ENCODE measurements at places on chromosomes 2 and 18.

- DNase-seq: no peak
Observed at GRCh38 chr2:139946690-139947089, 1166.5 kb upstream of the NXPH2 start.

DNA sequence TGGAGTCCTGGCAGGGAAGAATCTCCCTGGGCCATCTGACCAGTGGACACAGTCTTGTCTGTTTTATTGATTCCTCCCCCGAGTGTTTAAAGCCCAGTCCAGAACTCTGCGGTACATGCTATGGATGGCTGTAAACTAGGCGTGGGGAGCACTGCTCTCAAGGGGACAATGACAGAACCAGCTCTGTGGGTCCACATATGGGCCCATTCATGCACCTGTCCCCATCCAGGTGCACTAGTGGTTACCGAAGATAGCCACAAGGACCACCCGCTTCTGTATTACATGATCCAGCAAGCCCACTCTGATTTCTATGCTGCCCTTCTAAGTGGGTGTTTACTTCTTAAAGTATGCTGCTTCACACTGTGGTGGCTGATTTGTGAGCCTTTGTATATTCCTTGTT, 21.0 kb downstream of the CHST10 start:
- no peak for DNase-seq

DNA sequence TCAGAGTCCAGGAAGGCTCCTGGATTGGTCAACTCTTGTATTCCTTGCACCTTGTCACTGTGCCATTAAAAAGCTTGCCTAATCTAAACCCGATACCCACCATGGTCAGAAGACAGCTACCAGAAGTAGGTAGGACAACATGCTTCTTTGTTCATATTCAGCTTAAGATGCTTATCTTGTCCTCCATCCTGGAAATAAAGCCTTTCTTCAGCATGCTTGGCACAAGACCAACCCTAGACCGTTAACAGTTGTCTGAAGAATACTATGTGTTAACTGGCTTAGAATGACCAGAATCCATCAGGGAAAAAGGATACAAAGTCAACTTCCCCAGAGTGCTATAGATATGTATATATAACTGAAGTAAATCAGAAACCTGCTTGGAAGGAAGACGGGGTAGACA, 193.9 kb downstream of the ZRANB3 start:
- no peak for DNase-seq

DNA sequence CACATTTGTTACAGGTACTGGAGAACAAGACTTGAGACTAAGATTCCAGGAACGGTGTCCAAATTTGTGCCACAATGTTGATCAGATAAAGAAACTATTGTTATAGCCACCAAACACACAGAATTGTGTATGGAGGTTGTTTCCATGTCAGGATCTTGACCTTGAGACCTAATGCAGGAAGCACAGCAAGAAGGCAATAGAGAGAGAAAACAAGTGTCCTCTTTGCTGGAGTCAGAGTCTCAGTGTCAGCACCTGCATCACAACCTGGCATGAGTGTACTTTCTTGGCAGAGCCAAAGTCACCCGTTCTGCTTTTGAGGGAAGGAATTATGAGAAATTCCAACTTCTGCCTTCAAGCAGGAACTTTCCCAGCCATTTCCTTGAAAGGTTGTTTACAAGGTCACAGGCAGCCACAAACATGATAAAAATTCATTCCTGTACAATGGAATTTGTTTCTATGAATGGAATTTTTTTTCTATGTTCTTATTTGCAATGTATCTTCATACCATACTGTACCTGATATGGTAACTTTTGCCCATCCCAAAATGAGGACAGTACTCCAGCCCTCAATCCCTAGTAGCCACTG, 118.4 kb downstream of the PKP4 start:
- peak; percentile 24 for DNase-seq

DNA sequence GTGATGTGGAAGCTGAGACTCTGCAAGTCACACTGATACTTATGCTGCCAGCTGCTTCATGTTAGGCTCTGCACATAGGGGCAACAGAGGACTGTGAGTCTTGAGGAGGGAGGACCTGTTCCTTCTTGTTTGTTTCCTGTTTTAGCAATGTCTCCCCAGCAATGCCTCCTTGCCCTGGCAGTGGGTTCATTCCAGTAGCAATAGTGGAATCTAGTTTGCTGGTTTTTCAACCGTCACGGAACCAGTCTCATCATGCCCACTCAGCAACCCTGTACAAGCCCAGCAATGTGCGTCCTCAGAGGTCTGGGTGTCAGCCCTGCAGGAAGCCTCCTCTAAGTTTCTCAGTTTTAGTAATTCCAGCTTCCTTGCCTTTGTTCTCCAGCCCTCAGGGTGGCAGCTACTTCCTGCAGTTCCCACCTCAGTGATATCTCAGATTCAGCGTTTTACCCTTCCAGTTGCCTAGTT, 20.5 kb upstream of the ITGB6 start:
- DNase-seq: no peak

DNA sequence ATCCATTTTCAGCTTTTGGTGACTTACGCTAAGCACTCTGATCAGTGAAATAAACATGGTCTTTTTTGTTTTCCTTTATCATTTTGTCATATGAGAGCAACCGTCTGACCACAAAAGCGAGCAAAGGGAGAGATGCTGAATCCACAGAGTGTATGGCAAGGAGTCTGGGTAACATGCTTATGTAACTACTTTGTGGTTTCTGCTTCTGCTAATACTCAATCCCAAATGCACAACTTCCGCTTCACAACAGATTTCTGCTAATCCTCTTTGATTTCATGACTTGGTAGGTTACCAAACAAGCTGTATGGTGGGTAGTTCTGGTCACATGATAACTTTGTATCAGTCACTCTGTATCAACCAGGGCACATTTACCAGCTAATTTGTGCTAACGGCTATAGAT, 908.4 kb upstream of the CRIM1 start:
- no peak for DNase-seq

DNA sequence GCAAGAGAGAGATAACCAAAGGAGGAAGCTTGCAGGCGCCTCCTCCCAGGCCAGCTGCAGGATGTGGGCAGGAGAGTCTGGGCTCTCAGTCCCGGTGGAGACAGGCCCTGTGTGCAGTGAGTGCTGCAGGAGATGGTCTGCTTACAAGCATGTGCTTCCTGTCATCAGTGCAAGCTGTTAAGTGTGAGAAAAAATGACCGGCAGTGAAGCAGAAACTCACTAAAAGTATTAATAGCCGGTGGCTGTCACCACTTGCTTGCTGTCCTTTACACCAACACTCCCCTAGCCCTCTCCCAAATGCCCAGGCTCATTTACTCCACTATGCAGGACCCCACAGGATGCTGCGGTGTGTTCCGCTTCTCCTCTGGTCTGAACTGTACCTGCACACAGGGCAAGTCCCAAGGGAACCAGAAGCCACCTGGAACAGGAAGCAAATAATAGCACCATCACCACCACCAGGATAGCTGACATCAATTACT, 435.6 kb upstream of the HS6ST1 start:
- peak; percentile 35 for DNase-seq

DNA sequence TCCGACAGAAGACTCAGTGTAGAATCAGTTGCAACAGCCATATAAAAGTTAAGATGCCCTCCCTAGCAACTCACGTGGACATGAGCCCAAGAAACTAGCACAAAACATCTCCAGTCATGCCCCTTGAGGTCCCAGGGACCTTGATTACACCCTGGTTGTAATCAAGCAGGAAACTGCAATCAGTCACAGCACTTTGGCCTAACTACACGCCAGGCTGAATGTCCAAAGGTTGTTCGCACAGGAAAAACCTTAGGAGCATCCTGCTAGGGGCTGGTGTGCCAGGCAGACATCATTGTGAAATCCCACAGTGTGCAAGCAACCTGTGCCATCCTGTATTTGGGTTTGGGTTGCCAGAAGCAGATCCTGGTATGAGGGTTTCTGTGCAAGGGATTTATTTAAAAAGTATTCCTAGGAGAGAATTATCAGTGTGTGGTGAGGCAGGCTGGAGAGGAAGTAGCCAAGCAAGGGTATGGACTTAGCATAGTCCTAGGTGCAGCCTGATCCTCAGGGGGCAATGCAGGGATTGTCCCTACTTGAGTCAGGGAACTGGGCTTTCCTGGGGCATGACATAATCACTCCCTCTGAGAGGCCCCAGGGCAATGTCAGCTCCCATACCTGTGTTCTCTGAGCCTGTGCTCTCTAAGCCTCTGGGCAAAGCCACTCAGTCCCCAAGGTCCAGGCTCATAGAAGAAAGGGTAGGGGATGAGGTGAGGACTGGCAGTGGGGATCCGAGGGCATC, 17.8 kb upstream of the SULT1C2 start:
- DNase-seq: no peak

DNA sequence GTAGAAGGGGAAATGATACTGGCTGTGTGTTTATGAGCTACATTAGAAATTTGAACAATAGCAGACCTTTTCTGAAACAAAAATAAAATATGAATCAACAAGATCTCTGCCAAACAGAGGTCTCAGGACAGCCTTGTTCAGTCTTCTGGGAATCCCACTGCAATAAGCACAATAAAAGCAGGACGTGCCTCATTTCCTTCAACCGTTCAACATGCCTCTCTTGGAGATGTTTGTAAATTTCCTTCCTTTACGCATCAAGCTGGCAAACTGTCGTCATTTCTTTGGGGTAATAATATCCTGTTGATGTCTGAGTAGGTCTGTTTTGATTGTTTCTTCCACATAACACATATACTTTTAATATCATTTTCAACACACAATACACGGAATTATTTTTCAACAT, 77.2 kb downstream of the TCF4 start:
- peak; percentile 66 for DNase-seq

GRCh38 chr2:28751956-28752630, 463 bp downstream of the PPP1CB start:
- no peak for DNase-seq

- peak; percentile 70 for DNase-seq
Observed at GRCh38 chr2:183010112-183010511, 28.1 kb downstream of the NCKAP1 start.

- DNase-seq: no peak
Observed at GRCh38 chr2:24924266-24924665, 4.2 kb upstream of the ADCY3 start.

- DNase-seq: peak; percentile 95
Observed at GRCh38 chr2:42967959-42968674, 175.7 kb upstream of the HAAO start.

- DNase-seq: no peak
Observed at GRCh38 chr2:42060028-42060427, 12.2 kb downstream of the PKDCC start.
